ELF-1 (cell line): ENCODE measurements at places on chromosomes 7 and 10.

DNA sequence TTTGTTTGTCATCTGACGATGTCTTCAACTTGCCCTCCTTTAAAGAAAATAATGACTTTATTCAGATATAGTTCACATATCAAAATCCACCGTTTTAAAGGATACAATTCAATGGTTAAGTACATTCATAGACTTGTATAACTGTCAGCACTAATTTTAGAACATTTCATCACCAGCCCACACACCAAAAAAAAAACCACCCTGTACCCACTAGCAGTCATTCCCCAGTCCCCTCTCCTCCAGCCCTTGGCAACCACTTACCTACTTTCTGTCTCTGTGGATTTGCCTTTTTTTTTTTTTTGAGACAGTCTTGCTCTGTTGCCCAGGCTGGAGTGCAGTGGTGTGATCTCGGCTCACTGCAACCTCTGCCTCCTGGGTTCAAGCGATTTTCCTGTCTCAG lies 5.3 kb upstream of the HILPDA start:
- DNase-seq: no peak

DNA sequence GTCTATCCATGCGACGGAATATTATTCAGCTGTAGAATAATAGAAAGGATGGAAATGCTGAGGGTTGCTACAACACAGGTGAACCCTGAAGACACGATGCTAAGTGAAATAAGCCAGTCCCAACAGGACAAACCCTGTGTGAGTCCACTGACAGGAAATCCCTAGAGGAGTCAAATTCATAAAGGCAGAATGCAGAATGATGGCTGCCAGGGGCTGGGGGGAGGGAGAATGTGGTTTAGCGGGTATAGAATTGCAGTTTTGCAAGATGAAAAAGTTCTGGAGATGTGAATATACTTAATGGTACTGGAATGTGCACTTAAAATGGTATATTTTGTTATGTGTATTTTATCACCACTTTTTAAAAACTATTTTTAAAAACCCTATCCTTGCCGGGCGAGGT lies 36.9 kb upstream of the DOCK1 start:
- no peak for DNase-seq

GRCh38 chr10:11009471-11010308 lies 8.0 kb upstream of the CELF2 start:
- no peak for DNase-seq

- no peak for DNase-seq
These were observed 557 bp upstream of the TAX1BP1 start for GRCh38 chr7:27739301-27739908.

GRCh38 chr7:1377111-1377909 lies 82.0 kb downstream of the MICALL2 start:
- DNase-seq: no peak
